GM12878 (cell line): ENCODE measurements at places on chromosomes 11 and 22.

DNA sequence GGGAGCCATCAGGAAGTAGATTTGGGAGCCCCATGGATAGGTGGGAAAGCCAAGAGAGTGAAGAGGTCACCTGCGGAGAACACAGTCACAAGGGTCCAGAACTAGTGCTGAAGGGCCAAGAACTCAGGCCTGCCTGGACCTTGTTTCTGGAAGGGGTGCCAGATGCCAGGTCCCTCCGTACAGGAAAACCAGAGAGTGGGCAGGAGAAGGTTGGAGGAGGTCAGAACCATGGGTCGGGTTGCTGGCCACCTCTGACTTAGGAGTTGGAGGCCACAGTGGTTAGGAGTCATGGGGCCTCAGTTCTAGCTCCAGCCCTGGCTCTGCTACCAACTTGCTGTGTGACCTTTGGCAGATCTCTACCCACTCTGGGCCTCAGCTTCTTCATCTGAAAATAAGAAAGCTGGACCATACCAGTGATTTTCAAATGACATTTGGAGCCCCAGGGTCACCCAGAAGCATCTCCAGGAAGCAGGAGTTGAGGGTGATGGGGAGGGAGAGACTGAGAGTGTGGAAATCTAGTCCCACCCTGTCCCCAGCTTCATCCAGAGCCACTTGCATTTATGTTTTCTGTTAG, 20.8 kb upstream of the TUB start:
- DNase-seq, result no peak

GRCh38 chr22:46073683-46074504, 76.4 kb upstream of the PPARA start:
- no peak for DNase-seq

DNA sequence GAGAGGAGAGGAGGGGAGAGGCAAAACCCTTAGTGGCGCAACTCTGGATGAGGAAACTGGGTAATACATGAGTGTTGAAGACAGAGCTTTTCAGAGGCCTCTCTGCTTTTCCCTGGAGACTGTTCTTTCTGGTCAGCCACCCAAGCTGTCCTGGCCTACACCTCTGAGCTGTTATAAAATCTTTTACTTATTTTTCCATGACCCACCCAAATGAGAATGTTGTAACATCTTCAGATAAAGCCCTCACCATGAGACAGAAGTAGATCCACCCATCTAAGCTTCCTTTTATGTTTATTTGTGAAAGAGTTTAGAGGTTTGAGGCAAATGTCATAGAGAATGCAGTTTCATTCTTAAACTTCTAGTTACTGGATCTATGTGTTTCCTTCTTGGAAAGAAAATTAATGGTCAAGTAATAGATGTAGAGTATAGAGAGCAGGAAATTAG, 20.3 kb upstream of the APLP2 start:
- DNase-seq, result no peak

- no peak for DNase-seq
Measured at GRCh38 chr22:32448980-32449379, 15.3 kb downstream of the BPIFC start.

GRCh38 chr22:30318799-30319419, 7.8 kb downstream of the TBC1D10A start:
- DNase-seq, result no peak

DNA sequence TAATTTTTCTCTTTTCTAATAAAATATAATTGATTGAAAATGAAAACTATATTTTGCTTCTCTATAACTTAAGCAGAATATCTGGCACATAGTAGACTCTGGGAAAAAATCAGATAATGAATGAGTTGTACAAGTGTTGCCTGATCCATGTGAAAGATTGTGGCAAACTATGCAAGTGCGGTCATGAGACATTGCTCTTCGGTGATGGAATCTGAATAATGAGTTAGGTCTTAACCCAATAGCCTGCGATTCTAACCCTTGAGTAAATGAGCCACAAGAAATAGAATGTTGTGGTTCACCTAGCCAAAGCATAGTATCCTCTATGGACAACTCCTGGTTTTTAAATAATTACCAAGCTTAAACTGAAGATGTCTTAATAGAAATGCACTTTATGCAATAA, 333.7 kb upstream of the LUZP2 start:
- DNase-seq, result no peak

DNA sequence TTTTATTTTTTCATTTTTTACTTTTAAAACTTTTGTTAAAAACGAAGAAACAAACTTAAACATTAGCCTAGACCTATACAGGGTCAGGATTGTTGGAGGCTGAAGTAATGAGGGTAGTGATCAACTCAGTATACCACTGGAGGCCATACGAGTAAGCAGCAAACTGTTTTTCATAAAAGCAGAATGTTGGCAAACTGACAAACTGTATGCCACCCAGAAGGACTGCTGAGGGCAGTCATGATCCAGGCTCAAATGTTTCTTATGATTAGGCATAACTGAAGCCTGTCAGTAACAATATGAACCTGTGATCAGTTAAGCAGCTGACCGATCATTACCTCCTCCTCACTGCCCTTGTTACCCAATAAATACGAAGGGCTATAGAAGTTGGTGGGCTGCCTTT, 10.2 kb upstream of the SC5D start:
- no peak for DNase-seq
